GM06990 (cell line): ENCODE measurements at places on chromosomes 11 and 22.

DNA sequence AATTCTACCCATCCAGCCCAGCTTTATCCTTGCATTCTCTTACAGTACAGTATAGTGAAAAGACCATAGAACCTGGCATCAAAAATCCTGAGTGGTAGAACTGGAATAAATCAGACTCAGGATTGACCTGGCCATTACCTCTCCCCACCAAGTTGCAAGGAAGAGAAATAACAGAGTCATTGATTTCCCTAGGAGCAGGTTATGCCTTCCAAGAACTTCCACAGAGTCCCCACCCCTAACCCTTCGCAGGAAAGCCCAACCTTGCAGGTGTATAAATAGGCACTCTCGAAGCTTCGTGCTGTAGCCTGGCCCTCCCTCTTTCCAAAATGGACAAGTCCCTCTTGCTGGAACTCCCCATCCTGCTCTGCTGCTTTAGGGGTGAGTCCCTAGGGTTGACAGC, at the start of gene PATE1:
PATE1 (plus strand) TSS at position 301 of the 400 bp plus-strand sequence; CDS start at position 327, 26 bp downstream.
- DNase-seq: no peak

DNA sequence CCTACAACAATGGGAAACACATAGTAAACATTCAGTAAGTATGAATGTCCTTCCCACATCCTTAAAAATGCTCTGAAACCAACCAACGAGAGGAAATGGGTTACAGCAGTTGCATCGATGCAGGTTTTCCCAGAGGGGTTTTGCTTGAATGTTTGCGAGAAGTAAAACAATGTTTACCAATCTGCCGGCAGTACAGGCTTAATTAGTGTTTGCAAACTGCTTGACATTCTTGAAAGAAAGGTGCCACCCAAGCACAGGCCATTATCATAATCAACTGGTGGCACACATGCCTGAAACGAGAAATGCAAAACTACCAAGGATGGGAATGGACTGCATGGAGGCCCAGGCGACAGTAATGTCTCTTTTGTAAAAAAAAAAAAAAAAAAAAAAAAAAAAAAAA, 27.1 kb upstream of the OPCML start:
- no peak for DNase-seq

DNA sequence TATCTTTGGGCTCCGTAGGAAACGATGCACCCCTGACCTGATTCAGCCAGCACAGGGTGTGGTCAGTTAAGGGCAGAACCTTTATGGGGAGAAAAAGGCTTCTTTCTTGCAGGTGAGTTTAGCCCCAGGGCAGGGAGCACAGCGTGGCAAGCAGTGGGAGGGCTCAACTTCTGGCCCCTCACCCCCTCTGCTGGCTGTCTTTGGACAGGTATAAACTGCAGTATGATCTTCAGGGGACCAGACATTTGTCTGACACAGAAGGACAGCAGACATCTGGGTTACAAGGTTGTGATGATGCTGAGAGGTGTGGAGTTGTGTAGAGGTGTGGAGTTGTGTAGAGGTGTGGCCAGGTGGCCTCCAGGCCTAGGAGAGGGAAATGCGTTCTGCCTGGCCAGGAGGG, 324.0 kb upstream of the PLET1 start:
- DNase-seq: peak; percentile 13

DNA sequence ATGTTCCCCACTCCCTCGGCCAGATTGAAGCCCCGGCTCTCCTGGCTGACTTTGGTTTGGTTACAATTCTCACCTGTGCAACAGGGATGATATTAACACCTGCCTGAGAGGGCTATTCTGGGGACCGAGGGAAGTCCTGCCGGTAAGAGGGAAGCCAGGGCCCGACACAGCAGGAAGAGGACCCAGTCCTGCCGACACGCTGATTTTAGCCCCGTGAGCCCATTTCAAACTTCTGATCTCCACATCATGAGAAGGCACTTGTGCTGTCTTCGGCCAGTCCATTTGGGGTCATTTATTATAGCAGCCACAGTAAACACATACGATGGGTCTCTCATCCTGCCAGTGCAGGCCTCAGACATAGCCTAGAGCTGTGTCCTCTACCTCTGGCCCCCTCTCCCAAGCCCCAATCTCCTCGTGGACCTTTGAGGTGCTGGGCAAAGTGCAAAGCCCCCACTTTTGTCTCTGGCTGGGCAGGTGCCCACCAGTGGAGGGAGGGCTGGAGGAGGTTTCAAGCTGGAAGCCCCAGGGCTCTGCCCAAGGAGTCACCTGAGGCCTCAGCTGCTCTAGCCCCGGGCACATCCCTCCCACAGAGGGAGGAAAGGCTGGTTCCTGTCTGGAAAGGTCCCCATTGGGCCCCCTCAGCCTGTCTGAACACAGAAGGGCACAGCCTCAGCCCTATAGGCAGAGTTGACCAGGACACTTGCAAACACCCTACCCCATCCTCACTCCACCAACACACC, 59.1 kb upstream of the FGF3 start:
- no peak for DNase-seq

- peak; percentile 78 for DNase-seq
Measured at GRCh38 chr11:115927823-115928329, 423.7 kb upstream of the CADM1 start.

DNA sequence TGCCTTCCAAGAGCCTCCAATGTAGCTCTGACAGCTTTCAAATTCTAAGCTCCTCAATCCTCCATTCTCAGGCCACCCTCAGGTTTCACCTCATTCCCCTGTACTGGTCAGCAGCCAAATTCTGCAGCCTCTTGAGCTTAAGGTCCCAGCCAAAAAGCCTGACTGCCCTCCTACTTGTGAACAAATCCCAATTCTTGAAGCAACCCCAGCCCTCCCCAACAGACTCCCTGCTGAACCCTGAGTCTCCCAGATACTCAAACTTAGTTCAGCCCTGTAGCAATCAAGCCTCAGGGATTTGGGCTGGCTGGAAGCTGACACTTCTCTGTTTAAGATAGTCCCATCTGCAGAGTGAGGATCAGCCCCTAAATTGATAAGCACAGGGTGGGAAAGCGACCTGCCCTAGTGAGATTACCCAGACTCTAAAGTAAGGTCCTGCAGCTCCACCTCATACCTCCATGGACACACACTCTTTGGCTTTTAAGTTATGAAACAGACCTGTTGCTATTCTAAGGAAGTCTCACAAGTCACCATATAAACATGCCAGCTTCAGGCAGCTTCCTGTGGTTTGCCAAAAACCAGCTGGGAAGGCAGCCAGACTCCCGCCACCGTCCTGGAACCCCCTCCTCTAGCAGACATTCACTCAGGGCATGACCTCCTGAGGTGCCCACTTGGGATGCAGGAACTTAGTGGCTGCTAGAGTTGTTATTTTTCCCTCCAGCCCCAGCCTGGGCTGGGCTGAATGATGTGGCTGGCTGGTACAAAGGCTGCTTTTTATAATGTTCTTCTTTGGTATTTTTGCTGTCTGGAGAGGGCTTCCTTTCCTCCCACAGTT, 82.5 kb upstream of the PICALM start:
- peak; percentile 13 for DNase-seq

DNA sequence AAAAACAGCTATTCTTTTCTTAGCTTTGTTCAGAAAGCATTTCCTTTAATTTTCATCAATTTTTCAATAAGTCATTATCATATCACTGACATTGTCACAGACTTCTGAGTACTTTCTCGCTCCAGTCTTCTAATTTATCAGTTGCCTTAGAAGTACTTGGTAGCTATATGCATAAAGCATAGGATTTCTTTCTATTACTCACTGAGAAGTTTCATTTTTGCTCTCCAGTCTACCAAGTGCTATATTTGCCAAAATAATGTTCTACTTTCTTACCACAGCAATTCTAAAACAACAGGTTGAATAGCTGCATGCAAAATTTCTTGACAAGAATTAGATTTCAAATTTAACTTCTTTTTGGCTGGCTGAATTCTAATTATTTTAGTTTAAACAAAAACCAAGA, 116.3 kb downstream of the STK33 start:
- DNase-seq: peak; percentile 35

DNA sequence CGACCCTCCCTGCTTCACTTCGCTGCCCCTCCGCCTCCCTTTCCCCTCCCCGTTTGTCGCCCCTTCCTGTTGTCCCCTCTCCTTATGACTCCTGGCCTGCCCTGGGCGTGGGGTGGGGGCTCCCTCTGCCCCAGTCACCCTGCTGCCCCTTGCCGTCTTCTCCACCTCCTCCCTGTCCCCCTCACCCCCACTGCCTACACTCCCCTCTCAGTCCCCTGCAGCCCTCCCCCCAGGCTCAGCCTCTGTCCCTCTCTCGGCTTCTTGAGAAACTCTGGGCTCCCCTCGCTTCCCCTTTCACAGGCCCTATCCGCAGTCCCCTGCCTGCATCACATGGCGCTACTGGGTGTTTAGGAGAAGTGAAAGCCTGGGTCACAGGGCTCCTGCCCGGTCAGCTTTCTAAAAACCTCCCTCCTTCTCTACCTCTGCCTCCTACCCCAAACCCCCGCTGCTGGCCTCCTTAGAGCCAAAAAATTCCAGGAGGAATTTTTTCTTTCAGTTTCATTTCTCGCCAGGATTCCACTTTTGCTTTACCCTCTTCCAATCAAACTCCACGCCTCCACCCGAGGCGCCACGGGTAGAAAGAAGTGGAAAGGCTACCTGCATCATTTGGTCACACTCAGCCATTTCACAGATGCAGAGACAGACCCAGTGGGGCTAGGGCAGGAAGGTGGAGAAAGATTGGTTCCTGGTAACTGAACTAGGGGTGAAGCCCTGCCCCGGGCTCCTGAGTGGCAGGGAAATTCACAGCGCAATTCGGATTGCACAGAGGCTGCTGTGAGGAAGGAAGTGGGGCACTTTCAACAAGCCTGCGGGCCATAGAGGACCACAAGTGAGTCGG, at the start of gene SLC15A3:
SLC15A3 (minus strand) TSS at position 273 of the 838 bp plus-strand sequence. CDS start 625 bp downstream, outside the sequence.
- peak; percentile 76 for DNase-seq

- DNase-seq: no peak
Measured at GRCh38 chr22:27641049-27641795, 160.3 kb downstream of the MN1 start.

- no peak for DNase-seq
Measured at GRCh38 chr11:132859306-132859705, 673.0 kb downstream of the OPCML start.

DNA sequence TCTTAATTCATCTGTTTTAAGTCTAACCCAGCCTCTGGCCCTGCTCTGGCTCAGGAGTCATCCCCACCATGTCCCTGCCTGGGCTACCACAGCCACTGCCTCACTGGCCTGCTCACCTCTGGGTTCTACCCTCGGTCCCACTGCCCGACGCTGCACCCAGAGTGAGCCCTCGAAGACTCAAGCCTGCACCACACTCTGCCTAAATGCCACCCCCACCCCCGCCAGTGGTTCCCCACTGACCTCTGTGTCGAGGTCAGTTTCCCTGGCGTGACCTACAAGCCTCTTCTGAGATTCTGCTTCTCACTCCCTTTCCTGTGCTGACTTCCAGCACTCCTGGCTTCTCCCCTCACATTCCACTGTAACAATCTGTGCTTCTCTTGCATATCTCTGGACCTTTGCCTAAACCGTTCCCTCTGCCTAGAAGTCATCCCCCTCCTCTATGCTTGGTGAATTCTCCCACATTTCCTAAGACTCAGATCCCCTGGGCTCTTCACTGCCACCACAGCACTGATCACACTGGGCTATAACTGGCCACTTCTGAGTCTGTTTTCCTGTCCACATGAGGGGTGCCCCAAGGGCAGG, 12.5 kb upstream of the PDE2A start:
- DNase-seq: no peak

DNA sequence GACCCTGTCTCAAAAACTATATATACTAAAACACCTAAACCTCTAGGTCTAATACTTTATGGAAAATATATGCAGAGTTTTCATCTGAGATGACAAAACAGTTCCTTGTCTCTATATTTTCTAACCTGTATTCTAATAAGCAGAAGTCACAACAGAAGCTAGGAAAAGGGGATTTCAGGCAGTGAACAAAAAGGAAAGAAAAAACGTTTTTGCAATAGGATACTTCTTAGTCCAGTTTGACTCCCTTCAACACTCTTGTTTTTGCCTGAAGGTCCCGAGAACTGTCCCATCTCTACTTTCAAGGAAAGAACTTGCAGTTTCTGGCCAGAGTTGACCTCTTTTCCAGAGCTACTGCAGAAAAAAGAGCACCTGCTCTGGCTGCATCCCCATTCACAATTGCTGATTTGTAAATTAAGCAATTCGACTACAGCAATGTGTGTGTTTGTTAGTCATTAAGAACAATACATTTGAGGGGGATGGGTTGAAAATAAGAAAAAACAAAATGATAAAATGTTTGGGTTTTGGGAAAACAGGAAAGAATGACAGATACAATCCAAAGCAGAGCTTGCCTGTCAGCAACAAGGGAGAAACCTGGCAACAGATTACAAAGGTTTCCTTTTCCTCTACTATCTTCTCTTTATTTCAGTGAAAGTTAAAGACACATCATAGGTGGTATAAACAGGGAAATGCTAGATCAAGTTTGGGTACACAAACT, 160.0 kb downstream of the FCHSD2 start:
- DNase-seq: no peak
